Lower leg skin (tissue), 4 donors: ENCODE measurements at places on chromosomes 2 and 18. TPM values are rescaled to one million over a fixed set of nuclear protein-coding genes. Genes with fewer than 3 reads are reported as not detected.
A peak's percentile ranks its signal among the peaks of the same experiment; 100 is the strongest.

The SLC8A1 gene
- total RNA-seq: 11.3 TPM

The KRTCAP3 gene
- 26.0 TPM for total RNA-seq

DNA sequence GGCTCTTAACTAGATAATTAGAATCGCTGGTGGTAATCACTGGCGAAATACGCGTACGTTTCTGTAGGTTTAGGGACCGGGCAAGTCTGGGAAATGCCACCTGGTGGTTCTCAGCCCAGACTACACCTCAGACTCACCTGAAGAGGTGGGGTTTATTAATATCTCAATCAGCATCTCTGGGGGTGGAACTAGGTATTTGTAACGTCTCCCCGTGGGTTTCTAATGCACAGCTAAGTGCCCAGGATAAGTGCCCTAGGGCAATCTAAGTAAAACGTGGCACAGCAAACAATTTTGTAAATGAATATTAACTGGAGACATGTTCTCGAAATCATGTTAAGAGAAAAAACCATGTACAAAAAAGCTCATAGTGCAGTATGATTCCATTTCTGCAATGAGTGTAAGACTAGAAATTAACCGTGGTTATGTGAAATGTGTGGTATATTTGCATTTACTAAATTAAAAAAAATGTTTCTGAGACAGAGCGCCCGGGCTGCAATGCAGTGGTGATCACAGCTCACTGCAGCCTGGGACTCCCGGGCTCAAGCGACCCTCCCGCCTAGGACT is 760 bp upstream of the CNOT11 start:
- DNase-seq: peak; percentile 27

- DNase-seq: no peak
Measured at GRCh38 chr2:122329278-122329677, 573.8 kb downstream of the TSN start.

GRCh38 chr2:127664065-127664894 is 11.1 kb downstream of the LIMS2 start:
- DNase-seq: peak; percentile 85

DNA sequence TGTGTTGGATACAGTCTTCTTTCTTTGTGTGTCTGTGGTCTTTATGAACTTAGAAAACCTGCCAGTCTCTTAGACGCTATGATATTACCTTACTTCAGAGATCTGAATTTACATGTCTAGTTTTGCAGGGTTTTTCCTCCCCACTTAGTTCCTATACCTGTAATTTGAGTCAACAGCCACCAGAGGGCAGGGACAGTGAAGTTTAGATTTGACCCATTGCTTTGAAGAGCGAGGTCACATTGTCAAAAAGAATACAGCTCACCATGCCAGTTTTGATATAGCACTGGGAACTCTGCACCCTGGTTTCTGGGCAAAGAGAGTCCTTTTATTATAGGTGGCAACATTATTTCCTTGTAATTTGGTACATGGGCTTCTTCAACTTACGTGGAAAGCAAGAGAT is 102.3 kb downstream of the MAPK4 start:
- DNase-seq: no peak

- peak; percentile 53 for DNase-seq
Measured at GRCh38 chr2:105243961-105244360, 2.4 kb downstream of the GPR45 start.

DNA sequence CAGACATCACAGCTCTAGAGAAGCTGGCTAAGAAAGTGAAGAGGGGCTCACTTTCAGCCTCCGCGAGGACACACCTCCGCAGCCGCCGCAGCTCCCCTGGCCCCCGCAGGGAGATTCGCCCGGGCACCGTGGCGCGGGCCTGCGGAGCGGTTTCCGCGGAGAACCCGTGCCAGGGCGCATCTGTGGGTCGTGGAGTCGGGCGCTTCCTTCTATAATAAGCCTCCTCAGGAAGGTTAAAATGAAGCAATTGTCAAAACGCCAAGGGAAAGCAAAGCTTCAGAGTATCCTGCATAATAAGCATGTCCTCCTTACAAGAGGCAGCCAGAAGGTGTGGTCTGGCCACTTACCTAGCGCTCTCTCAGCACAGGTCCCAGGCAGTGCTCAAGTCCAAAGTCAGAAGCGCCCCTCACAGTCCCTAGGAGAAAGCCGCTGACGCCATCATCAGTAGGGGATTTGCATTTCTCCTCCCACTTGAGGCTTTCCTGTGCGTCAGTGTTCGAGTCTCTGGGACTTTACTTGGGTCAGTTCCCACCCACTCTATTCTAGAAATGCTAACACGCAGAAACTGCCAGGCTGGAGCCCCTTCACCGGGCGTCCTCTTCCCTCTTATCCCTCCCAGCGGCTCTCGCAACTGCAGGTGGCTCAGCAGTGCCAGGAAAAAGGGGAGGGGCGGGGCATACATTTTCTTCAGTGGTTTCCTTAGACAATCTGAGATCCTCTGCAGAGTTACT is at the start of gene STAT4:
TSS of gene STAT4 (minus strand) at position 395 of the 731 bp plus-strand sequence. CDS start 2,791 bp downstream, outside the sequence.
- peak; percentile 87 for DNase-seq

- DNase-seq: no peak
Measured at GRCh38 chr2:8209494-8209893, 472.4 kb upstream of the ID2 start.

DNA sequence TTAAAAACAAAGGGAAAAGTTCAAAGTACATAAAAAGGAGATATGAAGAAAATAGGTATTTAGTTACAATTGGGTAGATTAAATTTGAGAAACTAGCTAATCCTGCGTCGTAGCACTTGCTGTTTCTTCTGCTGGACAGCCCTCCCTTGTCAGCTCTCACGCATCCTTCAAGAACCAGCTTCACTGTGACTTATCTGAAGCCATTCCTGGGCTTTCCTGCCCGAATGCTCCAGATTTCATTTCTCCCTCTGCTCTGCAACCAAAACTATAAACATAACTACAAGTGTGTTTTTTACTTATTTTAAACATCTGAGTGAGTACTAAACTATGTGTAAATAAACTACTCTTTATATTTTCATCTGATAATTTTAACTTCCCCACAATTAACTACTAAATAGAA is 149.2 kb downstream of the MTCL1 start:
- DNase-seq: no peak

DNA sequence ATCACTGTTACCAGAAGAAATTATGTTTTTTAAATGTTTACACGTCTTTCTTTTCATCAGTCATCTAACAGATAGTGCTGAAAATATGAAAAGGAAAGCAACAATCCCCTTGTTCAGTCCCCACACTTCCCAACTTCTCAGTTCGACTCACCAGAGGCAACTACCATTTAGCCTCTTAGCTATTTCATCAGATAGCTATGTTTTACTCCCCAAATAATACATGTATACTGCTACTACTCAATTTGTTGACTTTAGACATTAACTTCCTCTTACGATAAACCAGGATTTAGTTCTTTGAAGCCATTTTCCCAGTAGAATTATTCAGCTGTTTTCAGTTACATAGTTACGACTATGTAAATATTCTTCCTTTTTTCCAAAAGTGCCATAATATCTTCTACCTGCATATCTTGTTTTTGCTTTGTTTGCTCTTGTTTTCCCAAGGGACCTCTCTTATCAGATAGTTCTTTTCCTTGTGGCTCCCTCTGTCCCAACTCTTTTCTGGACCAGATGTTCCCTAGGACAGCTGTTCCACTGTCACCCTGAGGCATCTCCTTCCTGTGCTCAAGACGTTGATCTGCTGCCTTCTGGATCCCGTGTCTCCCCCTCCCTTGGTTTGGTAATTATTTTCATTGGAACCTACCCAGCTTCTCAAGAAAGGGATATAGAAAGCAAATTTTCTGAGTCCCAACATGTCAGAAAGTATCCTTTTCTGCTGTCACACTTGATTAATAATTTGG is 289.3 kb upstream of the TANK start:
- DNase-seq: no peak

GRCh38 chr2:48938231-48938630 is 182.7 kb upstream of the LHCGR start:
- DNase-seq: no peak

The ATP5MC3 gene
- total RNA-seq: 136 TPM

- no peak for DNase-seq
Measured at GRCh38 chr2:218998414-218999002, 5.3 kb upstream of the CRYBA2 start.

DNA sequence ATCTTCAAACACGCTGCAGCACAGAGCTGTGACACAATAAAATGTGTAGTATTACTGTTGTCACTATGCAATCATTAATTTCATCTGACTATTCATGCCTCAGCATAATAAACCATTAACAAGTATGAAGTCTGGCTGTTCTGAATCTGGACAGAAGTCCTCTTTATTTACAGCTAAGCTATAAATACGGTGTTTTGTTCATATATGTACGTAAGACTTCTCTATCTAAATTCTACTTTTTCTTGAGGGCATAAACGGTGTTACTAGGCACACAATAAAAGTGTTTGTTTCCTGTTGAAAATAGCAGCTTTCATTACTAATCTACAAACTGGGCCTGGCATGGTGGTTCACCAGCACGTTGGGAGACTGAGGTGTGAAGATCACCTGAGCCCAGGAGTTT is 443.8 kb downstream of the NCKAP5 start:
- DNase-seq: no peak

The ITPRIPL1 gene
- 0.51 TPM for total RNA-seq

- no peak for DNase-seq
Measured at GRCh38 chr18:47313901-47314300, 62.4 kb upstream of the SKOR2 start.

- DNase-seq: no peak
Measured at GRCh38 chr18:26317398-26317797, 91.2 kb downstream of the TAF4B start.

GRCh38 chr2:173734797-173735196 is 230.4 kb downstream of the SP3 start:
- DNase-seq: no peak
